ENCODE measurements at places on chromosomes 1 and 21.

- DNase-seq: no peak
These were observed 191.7 kb upstream of the KCTD3 start for GRCh38 chr1:215375381-215375780.

GRCh38 chr21:43731476-43731875 is 12.5 kb downstream of the PDXK start:
- no peak for DNase-seq

GRCh38 chr1:7824701-7825100 is 28.2 kb downstream of the UTS2 start:
- DNase-seq: no peak

GRCh38 chr1:38128926-38129453 is 82.4 kb upstream of the POU3F1 start:
- DNase-seq: no peak

DNA sequence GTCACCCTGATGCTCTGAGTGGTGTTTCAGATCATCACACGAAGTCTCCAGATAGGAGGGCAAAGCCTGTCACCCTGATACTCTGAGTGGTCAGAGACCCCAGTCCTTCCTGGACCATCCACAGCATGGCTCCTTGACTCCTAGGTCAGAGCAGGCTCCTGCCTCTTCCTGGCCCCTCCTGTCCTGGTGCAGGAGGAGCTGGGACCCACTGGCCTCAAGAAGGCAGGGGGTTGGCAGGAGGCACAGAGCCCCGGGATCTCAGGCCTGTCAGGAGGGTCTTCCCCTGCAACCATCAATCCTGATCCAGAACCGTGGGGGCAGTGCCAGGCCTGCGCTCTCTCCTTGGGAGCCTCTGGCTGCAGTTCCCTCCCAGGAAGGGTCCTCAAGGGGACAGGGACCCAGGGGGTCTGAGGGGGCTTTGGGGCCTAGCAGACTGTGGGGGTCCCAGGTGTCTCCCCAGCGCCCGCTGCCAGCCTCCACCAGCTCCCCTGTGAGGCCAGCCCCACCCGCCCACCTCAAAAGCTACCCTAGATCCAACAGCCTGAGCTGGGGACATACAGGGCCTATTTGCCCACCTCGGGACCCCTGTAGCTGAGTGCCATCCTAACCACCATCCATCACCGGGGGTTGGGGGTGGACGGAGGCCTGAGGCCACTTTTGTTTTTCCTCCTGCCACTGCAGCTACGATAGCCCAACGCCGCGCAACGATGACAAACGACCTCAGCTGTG is 27.5 kb downstream of the COL6A1 start:
- no peak for DNase-seq

DNA sequence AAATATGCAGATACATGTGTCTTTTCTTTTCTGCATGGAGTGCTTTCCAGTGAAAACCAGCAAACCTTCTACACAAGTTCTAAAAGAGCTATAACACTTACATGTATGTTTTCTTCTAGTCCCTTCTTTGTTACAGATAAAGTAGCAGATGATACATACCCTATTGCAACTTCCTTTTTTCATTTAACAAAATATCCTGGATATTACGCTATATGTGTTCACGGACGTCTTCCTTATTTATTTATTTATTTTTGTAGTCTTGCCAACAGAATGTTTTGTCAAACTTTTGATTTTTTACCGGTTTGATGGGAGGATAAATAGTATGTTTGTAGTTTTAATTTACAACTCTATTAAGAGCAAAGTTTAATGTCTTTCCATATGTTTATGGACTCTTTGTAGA is 5.2 kb upstream of the GALNT2 start:
- DNase-seq: no peak

GRCh38 chr1:183806125-183806524 is 1.2 kb downstream of the RGL1 start:
- no peak for DNase-seq

DNA sequence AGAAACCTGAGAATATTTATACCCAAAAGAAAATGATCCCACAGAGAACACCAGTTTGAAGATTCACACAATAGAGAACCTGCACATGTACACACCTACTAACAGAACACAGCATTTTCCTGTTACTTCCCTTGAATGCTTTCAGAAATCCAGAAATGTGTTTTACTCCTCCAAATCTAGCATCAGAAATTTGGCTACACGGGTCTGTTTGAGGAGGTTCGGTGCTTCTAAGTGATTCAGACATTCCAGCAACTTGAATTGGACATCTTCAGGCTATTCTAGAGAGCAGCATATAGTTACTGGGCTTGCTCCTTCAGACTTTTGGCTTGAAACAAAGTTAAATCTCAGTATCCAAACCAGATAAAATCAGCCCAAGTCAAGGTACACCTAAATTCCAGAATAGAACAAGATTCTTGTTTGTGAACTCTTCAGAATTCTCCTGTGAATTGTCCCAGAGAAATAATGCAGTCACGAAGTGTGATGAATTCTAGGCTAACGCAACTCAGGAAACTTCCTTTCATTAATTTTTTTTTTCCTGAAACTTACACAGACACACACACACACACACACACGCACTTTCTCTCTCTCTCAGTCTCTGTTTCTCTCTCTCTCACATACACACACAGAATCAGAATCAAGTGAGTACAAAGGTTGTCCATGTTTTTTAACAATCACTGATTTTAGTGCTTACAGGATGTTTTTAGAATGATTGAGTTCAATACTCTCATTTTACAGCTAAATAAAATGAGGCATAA is 278.4 kb upstream of the SNX7 start:
- DNase-seq: no peak

DNA sequence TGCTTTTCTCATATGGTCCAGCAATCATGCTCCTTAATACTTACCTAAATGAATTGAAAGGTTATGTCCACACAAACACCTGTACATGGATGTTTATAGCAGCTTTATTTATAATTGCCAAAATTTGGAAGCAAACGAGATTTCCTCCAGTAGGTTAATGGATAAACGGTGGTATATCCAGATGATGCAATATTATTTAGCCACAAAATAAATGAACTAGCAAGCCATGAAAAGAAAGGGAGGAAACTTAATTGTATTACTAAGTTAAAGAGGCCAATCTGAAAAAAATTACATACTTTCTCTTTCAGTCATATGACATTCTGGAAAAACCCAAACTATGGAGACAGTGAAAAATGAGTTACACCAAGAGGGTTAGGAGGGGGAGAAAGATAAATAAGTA is 76.3 kb upstream of the LRRC7 start:
- DNase-seq: no peak

DNA sequence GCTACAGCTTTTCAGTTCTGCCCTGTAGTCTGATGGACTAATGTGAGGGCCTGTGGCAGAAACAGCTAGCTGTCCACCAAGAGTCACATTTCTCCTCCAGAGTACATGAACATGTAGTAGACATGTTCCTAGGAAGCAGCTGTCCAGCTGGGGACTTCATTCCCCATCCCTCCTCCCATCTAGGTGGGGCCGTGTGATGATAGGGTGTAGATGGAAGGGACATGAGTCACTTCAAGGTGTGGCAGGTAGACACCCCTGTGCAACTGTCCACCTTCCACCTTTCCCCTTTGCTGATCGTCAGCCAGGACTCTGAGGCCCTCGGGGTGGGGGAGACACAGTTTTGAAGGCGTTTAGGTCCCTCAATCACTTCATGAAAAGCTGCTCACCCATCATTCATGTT is 3.6 kb upstream of the RD3 start:
- no peak for DNase-seq

DNA sequence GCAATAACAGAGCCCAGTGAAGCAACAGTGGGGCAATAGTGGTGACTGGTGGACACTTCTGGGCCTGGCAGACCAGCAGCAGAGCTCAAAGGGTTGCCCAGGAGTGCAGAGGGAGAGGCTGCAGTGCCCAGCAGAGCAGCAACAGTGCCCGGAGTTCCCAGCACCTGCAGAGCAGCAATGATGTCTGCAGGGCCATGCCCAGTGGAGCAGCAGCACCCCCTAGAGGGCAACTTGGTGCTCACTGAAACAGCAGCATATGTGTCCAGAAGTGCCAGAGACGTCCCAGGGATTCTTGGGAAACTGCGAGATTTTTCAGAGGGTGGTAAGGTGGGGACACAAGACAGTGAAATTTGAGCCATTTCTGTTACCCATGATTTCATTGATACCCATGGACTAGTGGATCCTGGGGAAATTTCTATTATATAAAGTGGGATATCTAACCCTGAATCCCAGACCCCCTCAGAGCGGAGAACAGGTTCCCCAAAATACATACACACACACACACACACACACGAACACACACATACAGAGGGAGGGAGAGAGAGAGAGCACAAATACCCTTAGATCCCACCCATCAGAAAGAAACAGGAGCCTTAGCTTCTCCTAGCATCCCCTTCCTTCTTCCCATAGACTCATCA is 156.9 kb upstream of the GJB5 start:
- no peak for DNase-seq

GRCh38 chr1:29282924-29283803 is 46.8 kb downstream of the PTPRU start:
- peak; percentile 40 for DNase-seq

DNA sequence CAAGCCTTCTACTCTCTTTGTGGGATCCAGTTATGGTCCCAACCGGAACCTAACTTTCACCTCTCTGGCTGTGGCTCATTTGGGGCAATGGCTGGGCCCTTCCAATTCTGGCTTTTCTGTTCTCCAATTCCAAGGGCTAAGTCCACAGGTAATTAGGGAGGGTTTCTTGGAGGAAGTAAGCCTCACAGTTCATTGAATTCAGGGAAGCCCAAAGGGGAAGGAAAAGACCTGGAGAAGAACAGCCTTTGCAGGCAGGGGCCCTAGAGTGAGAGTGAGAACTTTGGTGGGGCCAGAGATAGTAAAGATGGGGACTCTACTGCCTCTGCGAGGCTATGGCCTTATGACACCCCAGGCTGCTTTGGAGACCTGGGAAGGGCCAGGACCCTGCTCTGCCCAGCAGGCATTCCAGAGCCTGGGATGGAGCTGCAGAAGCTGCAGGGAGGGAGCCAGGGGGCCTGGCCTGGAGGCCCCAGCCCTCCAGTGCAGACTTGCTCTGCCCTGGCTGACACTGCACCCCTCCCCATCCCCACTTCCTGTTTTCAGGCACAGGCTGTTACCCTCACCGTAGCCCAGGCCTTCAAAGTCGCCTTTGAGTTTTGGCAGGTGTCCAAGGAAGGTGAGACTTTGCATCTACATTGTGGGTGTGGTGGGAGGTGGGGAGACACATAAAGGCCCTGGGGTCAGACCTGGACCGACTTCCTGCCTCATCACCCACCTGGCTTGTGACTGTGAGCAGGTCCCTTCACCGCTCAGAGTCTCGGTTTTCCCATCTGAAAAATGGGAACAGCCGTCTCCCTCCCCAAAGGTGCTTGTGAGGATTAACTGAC is 18.9 kb downstream of the LDLRAP1 start:
- no peak for DNase-seq

- DNase-seq: no peak
These were observed 91.4 kb upstream of the TPTE start for GRCh38 chr21:10430005-10430404.

DNA sequence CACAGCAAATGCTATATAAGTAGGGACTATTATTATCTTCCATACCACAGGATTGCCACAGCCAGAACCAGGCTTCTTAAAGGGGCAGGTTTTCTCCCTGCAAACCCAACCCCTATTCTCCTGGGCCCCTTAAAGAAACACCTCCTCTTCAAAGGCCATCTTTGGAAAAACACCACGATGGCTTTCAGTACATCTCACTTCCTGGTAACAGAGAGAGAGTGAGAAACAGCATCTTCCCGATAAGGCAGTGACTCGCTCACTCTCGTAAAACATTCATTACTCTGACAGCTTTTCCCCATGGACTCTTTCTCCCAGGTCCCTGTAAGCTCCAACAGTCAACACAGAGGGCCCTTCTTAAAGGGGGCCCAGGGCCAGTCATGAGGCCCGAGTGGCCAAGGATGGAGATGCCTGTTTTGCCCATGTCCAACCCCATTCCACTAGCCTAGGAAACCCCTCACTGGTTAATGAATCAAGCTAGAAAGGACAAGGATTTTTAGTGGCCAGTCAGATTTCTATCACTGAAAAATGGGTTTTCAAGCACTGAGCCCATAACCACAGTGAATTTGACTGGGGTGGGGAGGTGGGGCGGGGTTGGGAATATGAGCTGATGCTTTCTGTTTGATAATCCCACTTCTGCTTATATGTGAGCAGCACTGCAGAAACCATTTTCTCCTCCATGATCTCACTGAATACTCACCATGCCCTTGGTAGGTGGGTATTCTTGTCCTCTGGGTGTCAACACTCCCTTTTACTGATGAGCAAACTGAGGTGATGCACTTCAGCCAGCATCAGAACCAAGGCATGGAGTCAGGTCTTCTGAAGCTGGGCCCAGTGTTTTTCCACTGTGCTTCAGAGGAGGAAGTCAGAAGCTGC is 3.6 kb upstream of the NAV1 start:
- DNase-seq: no peak

DNA sequence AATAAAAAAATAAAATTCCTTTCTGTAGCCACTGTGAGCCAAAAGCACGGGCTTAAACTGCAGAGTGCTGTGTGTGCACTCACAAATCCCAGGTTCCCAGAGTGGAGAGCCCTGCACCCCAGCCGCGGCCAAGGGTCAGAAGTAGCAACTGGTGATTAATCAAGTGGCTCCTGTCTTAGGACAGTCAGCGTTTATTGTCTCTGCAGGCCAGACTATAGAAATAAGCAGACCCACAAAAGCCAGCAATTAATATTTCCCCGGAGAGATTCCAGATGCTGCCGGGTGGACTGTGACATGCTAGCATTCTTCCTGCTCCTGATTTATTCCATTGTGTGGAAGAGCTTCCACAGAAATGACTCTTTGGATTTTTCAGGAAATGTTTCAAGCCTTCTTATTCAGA is 412.2 kb downstream of the KIF26B start:
- DNase-seq: no peak

DNA sequence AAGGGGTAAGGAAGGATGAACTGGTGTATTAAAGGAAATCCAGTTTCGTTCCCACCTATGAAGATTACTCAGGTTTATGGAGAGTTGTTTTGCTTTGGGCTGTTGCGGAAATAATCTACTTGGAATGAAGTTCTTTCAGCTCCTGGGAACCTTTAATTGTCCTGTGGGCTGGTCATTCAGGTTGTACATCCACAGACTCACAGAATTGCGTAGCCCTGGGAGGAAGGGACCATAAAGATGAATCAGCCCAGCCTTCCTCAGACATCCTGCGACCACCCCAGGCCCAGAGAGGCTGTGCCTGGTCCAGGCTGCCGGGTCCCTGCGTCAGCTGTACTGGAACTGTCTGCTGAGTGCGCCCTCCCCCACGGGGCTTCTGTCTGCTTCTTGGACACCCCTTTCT is 72.7 kb downstream of the GALNT2 start:
- no peak for DNase-seq

GRCh38 chr1:75257424-75257823 is 123.2 kb downstream of the LHX8 start:
- DNase-seq: no peak

DNA sequence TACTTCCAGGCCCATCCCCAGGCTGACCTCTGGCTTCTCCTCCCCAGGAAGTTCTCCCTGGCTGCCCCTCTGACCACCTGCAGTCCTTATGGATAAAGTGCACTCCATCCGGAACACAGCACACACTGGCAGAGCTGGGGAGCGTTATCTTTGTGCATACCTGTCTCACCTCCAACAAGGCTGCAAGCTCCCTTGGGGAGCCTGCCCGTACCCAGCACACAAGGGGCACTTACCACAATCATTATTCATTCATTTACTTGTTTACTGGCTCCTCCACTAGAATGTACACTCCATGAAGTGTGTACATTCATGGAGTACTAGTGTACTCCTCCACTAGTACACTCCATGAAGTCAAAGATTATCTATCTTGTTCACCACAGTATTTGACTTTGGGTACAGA is 30.3 kb downstream of the GLIS1 start:
- no peak for DNase-seq

GRCh38 chr1:32828341-32828740 is 10.9 kb downstream of the S100PBP start:
- DNase-seq: no peak

GRCh38 chr1:223363057-223363855 is 720 bp downstream of the SUSD4 start:
- DNase-seq: no peak

Measured in H4 (cell line).